ENCODE measurements at places on chromosomes 5 and 9.

- no peaks in the 10 kb centered on the region for H3K36me3 ChIP-seq
- no peak for DNase-seq
- no peaks in the 10 kb centered on the region for H3K27me3 ChIP-seq
- H3K27ac ChIP-seq: no peak overlapping the region
- H3K4me1 ChIP-seq: no peaks in the 10 kb centered on the region
These were observed 603.0 kb downstream of the RAB3C start for GRCh38 chr5:59185757-59186385.

DNA sequence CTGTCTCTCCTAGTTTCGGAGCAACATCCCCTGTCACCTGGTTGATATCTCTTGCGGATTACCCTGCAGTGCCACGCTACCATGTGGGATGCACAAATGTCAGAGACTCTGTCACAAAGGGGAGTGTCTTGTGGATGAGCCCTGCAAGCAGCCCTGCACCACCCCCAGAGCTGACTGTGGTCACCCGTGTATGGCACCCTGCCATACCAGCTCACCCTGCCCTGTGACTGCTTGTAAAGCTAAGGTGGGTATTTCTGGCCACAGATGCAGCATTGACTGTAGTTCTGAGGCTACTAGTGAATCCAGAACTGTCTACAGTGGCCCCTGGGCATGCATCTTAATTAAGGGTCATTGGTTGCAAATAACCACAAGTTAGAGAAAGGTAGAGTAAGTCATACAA, 50.8 kb downstream of the AQP7 start:
- H3K4me1 ChIP-seq: no peaks in the 10 kb centered on the region
- H3K4me3 ChIP-seq: no peak overlapping the region
- DNase-seq: no peak
- no peak overlapping the region for H3K27ac ChIP-seq
- peaks cover 44% of the 10 kb centered on the region for H3K36me3 ChIP-seq

DNA sequence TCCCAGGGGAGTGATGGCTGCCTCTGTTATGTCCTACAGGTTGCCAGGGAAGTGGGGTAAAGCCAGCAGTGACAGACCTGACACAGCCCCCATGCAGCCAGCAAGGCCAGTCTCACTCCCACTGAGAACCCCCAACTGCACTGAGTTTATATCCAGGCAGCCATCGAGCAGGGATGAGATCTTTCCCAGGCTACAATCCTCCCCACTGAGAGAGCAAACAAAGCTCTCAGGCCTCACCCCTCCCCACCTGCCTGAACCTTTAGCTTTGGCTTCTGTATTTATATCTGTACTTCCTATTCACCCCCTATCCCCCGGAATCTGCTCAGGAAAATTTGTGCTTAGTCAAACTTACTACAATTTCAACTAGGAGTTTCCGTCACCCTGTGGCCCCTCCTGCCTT, 284.1 kb downstream of the FAM170A start:
- no peak overlapping the region for H3K4me3 ChIP-seq
- no peaks in the 10 kb centered on the region for H3K27me3 ChIP-seq
- DNase-seq: no peak
- H3K36me3 ChIP-seq: no peaks in the 10 kb centered on the region
- no peak overlapping the region for H3K27ac ChIP-seq
- H3K4me1 ChIP-seq: no peaks in the 10 kb centered on the region

DNA sequence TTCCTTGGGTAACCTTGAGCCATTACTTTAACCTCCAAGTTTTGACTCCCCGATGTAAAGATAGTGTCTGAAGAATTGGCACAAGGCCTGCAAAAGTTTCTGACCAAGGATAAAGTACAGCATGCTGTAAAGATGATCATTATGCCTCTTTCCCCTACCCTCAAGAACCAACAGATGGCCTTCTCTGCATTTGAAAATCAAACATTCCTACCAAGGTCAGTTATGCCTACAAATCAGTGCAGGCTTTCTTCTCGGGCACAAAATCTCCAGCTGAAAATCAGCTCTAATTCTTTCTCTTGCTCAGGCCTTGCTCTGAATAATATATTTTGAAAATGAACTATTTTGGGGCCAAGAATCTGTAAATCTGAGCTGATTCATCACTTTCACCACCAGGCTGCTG, 59.7 kb downstream of the PPP2R2B start:
- DNase-seq: no peak
- H3K4me1 ChIP-seq: no peaks in the 10 kb centered on the region
- H3K27me3 ChIP-seq: no peaks in the 10 kb centered on the region
- no peak overlapping the region for H3K4me3 ChIP-seq
- H3K27ac ChIP-seq: no peak overlapping the region

- H3K36me3 ChIP-seq: peaks cover 28% of the 10 kb centered on the region
- no peaks in the 10 kb centered on the region for H3K27me3 ChIP-seq
- no peak for DNase-seq
- H3K4me1 ChIP-seq: no peaks in the 10 kb centered on the region
These were observed 48.4 kb downstream of the WDR41 start for GRCh38 chr5:77443670-77444069.
